ENCODE measurements at places on chromosomes 5 and 9.
A peak's percentile ranks its signal among the peaks of the same experiment; 100 is the strongest.

GRCh38 chr5:176868731-176869130, 30.4 kb downstream of the HK3 start:
- DNase-seq: no peak

- DNase-seq: no peak
Measured at GRCh38 chr5:15585841-15586591, 86.0 kb downstream of the FBXL7 start.

DNA sequence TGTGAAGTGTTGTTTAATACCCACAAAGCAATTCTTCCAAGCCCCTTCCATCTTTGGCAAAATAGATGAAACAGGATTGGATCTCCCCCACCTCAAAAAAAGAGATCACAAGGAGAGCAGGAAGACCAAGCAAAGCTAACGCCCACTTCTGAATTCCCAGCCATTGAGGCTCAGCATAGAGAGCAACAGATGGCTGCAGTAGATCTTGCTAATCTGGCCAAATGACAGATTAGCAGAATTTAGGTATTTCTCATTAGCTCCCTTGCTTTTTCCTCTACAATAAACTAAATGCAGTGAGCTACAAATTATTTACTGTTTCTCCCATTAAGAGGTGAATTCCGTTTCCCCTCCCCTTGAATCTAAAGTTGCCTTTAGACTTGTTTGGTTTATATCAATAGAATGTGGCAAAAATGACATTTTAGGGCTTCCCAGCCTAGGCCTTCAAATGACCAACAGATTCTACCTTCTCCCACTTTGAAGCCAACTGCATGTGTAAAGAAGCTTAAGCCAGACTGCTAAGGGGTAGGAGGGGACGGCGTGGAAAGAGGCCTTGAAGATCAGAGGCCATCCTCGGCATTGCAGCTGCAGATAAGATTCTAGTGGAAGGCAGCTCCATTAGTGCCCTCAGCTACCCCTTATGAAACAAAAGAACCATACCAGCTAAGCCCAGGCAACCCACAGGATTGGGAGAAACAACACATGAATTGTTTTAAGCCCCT, 56.8 kb upstream of the CPEB4 start:
- DNase-seq: no peak

DNA sequence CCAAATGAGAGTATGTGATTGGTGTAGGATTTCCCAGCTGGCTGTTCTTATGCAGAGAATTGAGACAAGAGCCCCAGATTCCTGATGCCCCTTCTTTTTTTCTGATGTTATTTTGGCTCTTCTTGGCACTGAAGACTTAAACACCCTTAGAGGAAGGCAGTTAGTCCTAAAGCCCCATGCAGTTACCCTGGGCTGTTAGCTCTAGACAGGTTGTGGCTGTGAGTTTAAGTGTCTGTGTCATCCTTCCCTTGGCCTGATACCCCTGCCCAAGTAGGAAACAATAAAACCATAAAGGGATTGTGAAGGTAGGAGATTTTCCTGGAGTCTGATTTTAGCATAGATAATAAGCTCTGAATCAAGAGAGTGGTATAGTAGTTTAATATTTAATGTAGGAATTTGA, 13.2 kb downstream of the TNPO1 start:
- DNase-seq: no peak

- DNase-seq: peak; percentile 32
Measured at GRCh38 chr9:97510797-97511654, 9.6 kb downstream of the TMOD1 start.

DNA sequence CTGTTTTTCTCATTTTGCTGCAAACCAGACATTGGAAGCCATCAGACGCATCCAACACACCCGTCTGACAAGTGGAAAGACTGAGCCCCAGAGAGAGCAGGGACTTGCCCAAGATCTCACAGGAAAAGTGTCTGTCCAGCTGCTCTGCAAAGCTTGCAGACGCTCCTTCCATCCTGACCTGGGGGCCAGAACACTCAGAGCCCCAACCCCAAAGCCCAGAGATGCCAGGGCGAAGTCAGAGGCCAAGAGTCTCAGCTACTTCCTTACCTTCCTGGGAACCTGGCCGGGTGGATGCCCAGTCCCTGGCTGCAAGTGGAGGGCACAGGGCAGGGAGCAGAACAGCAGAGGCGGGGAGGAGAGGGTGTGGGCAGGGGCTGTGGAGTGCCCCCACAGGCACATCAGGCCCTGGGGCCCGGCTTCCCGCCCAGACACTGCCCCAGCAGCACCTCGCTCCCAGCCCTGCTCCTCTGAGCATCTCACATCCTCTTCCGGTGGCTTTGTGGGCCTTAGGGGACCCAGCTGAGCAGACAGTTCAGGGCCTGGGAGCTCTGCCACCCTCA, 9.7 kb upstream of the RALGDS start:
- peak; percentile 56 for DNase-seq

GRCh38 chr5:98770209-98770910, 3.1 kb upstream of the RGMB start:
- peak; percentile 66 for DNase-seq

- DNase-seq: no peak
Measured at GRCh38 chr5:160492565-160492964, 70.9 kb downstream of the PTTG1 start.

GRCh38 chr9:132792547-132792946, 85.5 kb downstream of the AK8 start:
- DNase-seq: no peak

DNA sequence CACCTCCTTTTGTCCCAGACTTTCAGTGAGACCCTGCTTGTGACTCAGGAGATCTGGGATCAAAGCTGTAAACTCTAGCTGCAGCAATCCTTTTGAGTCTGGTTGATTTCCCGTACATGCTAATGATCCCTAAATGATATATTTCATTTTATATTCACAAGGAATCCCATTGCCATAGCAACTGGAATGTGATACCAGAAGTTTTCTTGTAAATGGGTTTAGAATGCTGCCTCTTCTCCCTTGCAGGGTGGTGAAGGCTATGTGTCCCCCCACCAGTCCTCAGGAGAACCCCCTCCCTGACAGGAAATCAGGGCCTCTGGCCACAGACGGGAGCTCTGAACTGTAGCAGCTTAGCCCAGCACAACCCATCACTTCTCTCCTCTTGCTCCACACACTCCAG, 215.0 kb downstream of the FSTL4 start:
- DNase-seq: no peak

DNA sequence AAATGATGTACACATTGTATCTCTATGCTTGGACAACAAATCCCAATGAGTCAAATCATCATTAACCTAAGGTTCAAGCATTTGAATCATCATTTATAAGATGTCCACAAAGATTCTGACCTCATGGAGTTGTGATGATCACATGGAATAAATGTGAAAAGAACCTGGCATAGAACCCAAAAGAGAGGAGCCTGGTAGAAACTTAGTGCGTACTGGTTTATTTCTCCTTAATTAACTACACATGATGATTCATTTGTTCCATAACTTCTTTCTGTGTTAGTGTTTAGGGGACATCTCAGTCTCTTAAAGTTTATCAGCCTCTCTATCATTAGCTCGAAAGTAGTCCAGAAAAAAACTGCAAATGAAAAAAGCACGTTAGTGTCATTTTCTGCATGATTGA, 411.6 kb downstream of the BRINP1 start:
- no peak for DNase-seq

DNA sequence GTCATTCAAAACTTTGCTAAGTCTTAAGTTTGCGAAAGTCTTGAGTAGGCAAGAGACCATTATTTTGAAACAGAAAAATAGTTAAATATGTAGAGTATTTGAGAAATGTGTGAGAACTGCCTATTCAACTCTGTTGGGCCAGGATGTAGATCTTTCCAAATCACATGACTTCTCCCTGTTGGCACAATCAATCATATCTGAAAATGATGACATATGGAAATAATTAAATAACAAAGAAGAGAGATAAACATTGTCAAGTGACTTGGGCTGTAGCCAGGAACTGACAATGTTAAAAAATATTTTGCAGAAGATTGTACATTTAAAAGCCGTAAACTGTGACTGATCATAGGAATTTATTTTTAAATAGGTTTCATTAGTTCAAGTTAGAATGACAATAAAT, 104.6 kb upstream of the IL6ST start:
- no peak for DNase-seq

DNA sequence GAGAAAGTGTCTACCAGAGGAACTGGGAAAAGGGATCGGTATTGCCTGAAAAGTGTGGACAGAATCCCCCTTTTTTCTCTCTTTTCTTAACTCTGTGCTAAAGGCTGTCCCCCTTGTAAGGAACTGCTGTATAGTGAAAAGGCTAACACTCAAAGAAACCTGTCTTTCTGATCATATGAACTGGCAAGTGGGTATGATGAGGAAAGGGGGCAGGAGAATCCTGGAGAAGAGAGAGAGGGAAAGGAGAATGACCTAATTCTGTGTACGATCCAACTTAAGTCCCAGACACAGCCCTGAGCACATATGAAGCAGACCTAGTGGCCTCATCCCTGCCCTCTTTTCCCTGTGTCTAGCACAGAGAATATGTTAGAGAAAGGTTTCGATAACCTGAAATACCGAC, 967 bp downstream of the ANKRD31 start:
- DNase-seq: no peak

GRCh38 chr5:128667152-128667551, 129.1 kb upstream of the FBN2 start:
- no peak for DNase-seq

DNA sequence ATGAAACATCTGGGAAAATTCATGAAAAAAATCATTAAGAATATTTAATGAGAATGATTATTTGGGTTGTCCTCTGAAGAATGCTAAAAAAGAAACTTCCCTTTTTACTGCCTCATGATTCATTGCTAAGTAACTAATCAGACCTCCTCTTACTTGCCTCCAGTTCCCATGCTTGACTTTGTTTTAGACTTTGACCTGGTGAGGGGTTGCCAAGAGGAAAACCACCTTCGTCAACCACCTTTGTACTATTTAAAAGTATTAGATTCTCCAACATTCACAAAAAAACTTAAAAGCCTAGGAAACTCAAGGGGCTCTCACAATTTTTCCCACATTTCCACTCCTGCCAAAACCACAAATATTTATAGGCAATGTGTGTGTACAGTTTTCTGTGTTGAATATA, 115.2 kb upstream of the ST8SIA4 start:
- DNase-seq: no peak
